ENCODE measurements at places on chromosomes 16 and 17. TPM values are rescaled to one million over a fixed set of nuclear protein-coding genes. Genes with fewer than 3 reads are reported as not detected.

GRCh38 chr17:71003736-71004135 lies 834.4 kb downstream of the KCNJ2 start:
- H3K36me3 ChIP-seq = no peaks in the 10 kb centered on the region
- H3K4me1 ChIP-seq = no peaks in the 10 kb centered on the region
- no peak overlapping the region for H3K27ac ChIP-seq
- DNase-seq = no peak

DNA sequence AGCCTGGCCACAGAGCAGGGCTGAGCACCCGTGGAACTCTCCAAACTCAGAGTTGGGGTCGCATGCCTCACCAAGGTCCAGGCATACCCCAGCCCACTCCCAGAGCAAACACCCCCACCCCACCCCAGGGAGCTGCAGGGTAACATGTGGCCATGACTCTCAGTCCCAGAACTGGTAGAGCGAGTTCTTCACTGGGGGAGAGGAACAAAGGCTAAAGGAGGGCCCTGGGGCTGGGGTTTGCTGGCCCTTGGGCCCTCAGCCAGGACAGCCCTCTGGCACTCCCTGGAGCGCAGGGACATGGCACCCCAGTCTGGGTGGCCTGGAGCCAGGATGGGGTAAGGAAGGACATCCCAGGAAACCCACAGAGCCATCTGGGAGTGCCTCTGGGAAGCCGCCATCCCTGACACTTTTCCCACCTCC lies 4.2 kb downstream of the HID1 start:
- no peak overlapping the region for H3K4me3 ChIP-seq
- H3K27me3 ChIP-seq = peaks cover 11% of the 10 kb centered on the region
- no peak overlapping the region for H3K27ac ChIP-seq

Gene AIPL1
- total RNA-seq = not detected

Gene CCL4
- total RNA-seq = 2.1 TPM
